T follicular helper cell (primary cell): ENCODE measurements at places on chromosomes 16 and 17.

GRCh38 chr17:8275421-8276290 lies 12.8 kb upstream of the RANGRF start:
- no peak for DNase-seq

DNA sequence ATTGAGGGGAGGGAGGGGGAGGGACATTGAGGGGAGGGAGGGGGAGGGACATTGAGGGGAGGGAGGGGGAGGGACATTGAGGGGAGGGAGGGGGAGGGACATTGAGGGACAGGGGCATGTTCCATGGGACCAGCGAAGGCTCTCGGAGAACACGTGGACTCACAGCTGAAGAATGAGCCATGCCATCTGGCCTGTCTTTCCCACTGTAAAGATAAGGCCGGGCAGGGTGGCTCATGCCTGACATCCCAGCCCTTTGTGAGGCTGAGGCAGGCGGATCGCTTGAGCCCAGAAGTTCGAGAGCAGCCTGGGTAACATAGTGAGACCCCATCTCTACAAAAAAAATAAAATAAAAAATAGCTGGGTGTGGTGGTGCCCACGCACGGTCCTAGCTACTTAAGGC lies 32.5 kb downstream of the RPH3AL start:
- DNase-seq: no peak

DNA sequence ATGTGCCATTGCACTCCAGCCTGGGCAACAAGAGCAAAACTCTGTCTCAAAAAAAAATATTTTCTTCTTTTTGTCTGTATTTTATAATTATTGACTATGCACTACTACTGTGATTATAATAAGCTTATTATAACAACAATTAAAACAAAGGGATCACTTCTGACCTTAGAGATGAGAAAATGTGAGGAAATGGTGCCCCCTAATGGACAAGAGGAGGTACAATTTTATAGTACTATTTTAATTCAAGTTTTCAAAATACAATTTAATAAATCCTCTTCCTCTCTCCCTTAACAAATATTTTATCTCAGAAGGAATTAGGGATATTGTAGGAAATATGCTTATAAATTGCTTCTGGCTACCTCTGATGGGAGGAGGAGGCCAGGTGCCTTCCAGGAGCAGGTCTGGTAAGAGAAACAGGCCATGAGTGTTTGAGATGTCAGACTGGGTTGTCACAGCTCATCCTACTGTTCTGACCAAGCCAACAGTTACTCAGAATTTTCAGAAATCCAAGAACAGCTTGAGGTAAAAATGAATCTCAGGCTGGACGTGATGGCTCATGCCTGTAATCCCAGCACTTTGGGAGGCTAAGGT lies 14.0 kb downstream of the VPS53 start:
- DNase-seq: no peak

DNA sequence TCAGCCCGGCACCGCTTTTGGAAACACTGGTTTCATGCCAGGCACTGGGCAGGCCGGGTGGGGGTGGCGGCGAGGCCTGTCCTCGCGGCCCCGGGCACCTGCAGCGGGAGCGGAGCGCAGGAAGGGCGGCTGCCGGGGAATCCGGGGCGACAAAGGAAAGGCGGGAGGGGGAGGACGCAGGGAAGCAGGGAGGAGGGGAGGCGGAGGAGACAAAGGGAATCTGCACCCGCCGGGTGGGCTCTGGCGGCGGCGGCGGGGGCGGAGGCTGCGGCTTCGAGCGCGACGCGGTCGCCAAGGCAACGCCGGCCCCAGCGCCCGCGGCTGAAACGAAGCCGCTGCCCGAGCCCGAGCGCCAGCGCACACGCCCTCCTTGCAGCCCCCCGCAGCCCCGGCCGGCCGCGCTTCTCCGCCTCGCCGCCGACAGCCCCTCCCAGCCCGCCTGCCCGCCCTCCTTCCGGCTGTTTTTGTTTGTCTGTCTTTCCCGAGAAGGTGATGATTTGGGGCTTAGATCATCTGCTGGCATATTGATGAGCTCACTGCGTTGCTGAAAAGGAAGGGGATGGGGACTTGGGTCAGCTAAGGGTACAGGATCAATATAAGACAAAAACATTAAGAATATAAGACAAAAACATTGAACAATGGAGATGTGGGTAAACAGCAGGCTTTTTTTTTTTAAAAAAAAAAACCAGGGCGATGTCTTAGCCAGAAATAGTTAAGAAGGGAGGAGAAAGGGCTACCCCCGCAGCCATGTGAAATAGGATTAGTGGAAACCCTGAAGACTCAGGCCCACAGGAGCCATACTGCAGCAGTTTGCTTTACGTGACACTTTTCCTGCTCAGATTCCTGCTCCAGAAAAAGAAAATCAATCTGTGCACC lies 32.7 kb downstream of the CDK5R1 start:
- DNase-seq: peak; percentile 59

GRCh38 chr17:38425744-38426143 lies 2.5 kb upstream of the ARHGAP23 start:
- DNase-seq: no peak

DNA sequence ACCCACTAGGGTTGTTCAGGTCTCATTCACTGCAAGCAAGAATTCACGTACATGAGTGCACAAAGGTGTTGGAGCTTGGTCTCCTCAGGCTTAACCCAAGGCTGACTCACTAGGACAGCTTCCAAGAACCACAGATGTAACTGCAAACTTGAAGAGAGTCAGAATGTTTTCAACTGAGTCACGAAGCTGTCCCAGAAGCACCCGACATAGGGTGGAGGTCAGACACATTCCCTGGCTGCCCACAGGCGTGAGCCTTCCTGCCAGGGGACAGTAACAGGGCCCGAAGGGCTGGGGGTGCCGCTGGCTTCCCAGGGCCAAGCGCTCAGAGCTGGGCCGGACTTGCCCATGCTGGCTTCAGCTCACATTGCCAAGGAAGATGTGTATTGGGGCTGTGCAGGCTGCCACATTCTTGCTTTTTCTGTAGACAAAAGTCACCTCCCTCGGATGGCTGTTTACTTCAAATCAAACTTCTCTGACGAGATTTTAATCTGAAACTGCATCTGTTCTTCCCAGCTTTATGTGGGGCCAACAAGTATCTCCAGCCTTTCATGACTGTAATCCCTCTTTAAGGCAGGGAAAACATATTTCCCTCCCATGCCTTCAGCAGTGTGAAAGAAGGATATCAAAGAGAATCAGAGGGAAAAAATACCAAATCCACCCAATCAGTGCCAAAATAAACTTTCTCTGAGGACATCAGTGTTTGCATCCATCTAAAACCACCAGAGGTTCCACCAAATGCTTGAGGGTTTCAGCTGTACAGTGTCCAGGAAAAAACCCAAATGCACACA lies 14.3 kb downstream of the CMTM3 start:
- no peak for DNase-seq

- DNase-seq: no peak
Measured at GRCh38 chr17:42284566-42284965, 3.7 kb upstream of the STAT5A start.

DNA sequence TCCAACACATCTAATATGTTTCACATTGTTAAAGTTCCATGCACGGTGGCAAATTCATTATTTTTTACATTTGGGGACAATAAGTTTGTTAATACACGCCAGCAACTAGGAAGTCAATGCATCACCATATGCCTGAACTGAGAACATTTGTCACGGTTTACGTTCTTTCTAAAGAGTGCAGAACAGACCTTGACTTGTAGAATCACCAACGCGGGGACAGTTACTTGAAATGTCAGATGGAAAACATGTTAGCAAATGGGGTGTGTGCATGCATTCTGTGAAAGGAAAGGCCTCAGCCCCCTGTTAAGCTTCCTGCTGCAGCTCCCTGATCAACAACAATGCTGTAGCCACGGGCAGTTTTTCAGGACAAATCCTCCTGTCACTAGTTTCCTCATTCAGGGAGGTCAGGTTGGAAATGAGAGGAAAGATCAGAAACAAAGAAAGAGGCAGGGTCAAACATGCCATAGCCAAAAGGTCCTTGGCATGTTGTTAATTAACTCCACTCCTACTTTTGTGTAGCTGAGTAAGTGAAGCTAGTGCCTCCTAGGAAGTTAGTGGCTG lies 18.4 kb downstream of the SMIM36 start:
- no peak for DNase-seq

GRCh38 chr16:70726892-70727361 lies 41.1 kb upstream of the MTSS2 start:
- DNase-seq: no peak

DNA sequence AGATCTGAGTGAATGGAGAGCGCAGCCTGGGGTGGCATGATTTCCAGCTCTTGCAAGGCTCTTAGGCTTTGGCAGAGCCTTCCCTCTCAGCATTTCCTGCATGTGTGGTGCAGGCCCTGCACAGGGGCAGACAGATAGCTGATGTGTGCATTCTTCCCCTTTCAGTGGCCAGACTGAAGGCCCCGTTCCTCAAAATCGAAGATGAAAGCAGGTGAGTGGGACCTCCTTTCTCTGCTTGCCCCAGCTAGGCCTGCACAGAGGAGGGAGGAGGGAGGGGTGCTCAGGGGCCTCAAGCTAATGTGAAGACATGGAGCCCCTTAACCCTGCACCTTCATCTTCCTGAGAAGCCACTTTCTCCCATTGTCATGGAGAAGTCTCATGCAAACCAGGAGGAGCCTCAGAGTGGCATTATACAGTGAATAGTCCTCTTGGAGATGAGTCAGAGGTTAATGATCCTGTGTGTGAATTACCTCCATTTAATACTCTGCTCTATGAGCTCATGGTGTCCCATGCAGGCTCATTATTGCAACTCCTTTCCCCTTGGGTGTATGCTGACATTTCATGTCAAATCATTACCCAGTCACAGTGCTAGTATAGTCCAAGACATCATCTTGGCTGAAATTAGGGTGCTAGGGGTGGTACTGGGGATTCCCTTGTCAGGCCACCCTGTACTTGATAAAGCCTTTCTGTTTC lies 20.4 kb upstream of the ADAM11 start:
- DNase-seq: no peak
